Hematopoietic multipotent progenitor cell (in vitro differentiated cells): ENCODE measurements at places on chromosomes 11 and 22. TPM values are rescaled to one million over a fixed set of nuclear protein-coding genes. Genes with fewer than 3 reads are reported as not detected.

The HINFP gene
- total RNA-seq: 27.5 TPM

The BIK gene
- 0.81 TPM for total RNA-seq

The C22orf31 gene
- total RNA-seq: not detected

The MRGPRE gene
- total RNA-seq: not detected

The PACS1 gene
- total RNA-seq: 75.9 TPM

The IRAG1 gene
- total RNA-seq: 0.27 TPM

The CHRNA10 gene
- 2.2 TPM for total RNA-seq

The MED19 gene
- total RNA-seq: 21.5 TPM

The C1QTNF4 gene
- 97.2 TPM for total RNA-seq

The MMP12 gene
- not detected for total RNA-seq

The ZNF280B gene
- 0.81 TPM for total RNA-seq

The ARHGAP8 gene
- 0.54 TPM for total RNA-seq

The APOA1 gene
- total RNA-seq: 0.54 TPM

The CTSF gene
- 65.2 TPM for total RNA-seq

The MCAT gene
- total RNA-seq: 25.0 TPM

The BATF2 gene
- total RNA-seq: 0.81 TPM

The JAML gene
- 26.9 TPM for total RNA-seq

The TOMM22 gene
- total RNA-seq: 35.0 TPM

The PRG2 gene
- 5.4 TPM for total RNA-seq

The CELSR1 gene
- total RNA-seq: 1.3 TPM

DNA sequence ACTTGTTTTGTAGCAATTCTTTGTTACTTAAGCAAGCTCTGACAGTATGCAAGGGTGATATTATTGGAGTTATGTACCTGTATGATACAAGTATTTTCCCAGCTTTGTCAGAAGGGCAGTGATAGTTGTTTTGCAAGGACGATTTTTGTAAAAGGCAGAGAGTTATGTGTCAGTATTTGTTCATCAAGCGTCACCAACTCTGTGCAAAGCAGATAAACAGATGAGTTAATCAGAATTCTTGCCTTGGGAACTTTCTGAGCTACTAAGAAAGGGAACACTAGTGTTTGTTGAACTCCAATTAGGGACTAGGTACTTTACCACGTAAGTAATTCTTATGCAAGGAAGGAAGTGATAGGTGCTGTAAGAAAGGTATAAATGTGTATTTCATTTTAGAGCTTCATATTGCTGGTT is 1.4 kb downstream of the USP47 start:
- peak; percentile 29 for DNase-seq

DNA sequence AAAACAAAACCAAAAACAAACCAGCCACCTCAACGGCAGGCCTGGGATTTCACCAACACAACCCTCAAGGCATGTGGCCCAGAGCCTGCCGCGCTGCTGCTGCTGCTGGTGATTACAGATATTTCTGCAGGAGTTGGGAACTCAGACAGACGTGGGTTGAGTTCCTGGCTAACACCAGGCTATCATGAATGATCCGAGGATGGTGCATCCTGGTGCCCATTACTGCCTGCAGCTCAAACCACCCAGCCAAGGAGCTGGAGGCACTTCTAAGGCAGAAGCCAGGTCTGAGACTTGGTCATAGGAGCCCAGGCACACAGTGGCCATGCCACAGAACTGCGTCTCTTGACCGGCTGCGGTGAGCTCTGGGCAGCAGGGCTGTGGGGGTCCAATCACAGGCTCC is 151.8 kb downstream of the MPPED1 start:
- no peak for DNase-seq

DNA sequence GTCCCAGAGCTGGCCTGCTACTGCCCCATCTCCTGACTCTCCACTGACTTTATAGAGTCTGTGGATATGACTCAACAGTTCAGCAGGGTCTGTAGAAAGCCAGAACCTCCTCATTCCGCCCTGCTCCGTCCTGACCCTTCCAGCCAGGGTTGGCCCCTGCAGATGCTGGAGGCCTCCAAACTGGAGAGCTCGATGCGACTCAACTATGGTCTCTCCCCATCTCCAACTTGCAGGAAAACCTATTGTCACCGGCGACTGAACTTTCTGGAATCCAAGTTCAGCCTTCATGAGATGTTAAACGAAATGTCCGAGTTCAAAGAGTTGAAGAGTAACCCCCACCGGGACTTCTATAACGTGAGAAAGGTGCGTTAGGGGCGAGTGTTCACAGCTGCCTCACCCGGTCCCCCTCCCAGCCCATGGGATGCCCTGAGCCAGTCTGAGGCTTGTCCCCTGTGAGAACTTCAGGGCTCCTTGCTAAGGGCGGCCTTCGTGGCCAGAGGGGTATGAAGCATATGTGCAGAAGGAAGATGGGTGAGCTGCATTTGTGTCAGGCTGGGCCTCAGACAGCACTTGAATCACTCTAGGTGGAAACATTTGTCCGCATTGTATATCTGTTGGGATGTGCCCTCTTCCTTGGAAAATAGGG is 32.1 kb downstream of the AMPD3 start:
- no peak for DNase-seq

DNA sequence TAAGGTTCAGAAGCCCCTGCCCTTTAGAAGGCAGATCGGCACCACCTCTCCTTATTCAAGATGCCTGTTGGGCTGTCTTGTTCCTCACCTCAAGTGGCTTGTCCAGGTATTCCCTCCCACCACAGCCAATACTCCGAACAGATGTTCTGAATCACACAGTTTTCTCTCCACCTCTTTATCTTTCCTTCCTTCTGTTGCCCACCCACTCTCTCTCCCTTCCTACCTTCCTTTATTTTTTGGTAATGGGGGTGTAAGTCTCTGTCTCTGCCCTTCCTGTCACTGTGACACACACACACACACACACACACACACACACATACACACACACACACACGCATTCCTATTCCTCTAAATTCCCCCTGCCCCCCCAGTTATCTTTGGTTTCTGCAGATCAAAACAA is 8.4 kb downstream of the BEST1 start:
- no peak for DNase-seq

- no peak for DNase-seq
Measured at GRCh38 chr11:74012074-74012809, 3.4 kb upstream of the UCP3 start.

DNA sequence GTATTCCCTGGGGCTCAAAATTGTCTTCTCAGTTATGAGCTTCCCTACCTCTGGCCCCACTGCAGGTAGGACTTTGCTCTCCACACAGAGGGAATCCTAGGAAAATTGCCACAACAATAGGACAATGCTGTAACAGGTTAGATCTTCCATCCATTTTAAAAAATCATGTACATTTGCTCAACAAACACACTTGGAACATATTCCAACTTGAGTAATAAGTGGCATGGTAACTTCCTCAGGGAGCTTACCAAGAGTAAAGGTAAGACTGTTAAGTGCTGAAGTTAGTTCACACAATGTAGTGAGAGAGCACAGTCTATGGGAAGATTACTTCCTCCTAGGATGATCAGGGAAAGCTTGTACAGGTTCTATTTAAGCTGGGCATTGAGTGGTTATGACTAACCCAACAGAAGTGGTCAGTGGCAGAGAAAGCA is 78.9 kb upstream of the BIRC3 start:
- DNase-seq: no peak

DNA sequence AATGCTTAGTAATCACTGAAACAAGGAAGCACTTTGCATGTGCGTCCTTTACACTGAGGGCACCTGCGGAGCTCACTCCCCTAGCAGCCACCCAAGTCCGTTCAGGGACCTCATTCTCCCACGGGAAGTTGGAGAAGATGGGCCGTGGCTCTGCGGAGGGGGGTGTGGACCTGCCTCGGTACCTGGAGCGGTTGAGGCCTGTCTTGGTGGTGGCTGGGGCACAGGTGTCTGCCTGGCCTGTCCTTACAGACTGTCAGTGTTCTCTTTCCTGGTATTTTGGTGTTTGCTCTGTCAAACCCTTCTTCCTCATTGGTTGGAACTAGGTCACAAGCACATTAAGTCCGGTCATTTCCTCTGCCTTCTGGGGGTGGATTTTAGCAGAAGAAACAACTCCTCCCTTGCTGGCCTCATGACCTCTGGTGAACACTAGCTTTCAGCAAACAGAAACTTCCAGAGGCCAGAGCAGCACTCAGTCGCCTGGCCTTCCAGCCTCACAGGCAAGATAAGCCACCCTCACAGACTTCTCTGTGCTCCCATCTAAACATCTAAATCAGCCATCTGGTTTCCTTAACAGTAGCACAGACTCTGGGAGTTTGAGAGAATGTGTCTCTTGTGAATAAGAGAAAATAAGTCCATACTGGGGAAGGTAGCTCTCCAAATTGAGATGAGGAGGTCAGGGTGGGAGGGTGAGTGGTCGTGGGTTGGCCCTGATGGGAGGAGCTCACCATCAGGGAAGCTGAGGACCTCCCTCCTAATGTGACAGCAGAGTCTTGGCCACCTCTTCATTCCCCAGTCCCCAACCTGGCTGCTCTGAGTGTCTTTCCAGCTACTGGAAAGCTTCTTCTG is 8.6 kb downstream of the SNAP29 start:
- peak; percentile 56 for DNase-seq

GRCh38 chr11:20015529-20016427 is 144.5 kb downstream of the DBX1 start:
- no peak for DNase-seq

DNA sequence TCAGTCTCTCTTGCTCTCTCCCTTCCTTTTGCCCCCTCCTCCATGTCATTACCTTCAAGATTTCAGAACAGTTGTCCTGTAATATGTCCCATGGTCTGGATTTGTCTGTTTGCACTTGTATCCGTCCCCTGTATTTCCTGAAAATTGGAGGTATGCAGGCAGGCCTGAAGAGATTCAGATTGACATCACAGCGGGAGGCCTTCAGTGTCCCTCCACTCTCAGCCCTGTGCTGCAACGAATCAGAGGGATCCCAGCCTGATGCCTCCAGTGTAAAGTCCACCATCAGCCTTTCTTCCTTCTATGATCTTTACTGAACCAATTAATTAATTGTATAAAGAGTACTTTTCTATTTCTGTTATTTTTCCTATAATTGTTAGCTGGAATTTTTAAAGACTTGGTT is 57.3 kb downstream of the ELMOD1 start:
- no peak for DNase-seq

GRCh38 chr11:103528596-103528995 is 419.4 kb downstream of the DYNC2H1 start:
- DNase-seq: no peak

DNA sequence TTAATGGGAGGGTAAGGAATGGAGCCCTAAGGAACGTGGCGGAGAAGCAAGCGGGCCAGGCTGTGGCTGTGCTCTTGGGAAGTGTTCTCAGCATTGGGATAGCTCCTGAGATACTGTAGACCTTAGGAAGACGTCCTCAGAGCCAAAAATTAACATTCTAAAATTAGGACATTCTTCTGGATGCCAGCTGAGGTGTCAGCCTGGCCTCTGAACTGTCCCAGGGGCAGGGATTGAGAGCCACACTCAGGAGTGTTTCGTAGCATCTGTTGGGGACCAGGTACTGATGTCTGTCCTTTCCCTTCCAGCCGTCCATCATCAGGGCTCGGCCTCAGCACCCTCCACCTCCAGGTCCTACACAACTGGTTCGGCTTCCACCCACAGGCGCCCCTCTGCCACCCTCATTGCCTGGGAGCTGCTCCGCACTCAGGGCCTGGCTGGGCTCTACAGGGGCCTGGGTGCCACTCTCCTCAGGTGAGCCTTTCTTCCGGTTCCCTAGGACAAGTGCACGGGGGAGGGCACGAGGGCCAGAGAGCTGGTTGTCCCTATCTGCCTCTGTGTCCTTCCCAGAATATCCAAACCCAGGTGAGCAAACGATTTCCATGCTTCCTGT is 23.6 kb downstream of the SLC25A18 start:
- DNase-seq: no peak

DNA sequence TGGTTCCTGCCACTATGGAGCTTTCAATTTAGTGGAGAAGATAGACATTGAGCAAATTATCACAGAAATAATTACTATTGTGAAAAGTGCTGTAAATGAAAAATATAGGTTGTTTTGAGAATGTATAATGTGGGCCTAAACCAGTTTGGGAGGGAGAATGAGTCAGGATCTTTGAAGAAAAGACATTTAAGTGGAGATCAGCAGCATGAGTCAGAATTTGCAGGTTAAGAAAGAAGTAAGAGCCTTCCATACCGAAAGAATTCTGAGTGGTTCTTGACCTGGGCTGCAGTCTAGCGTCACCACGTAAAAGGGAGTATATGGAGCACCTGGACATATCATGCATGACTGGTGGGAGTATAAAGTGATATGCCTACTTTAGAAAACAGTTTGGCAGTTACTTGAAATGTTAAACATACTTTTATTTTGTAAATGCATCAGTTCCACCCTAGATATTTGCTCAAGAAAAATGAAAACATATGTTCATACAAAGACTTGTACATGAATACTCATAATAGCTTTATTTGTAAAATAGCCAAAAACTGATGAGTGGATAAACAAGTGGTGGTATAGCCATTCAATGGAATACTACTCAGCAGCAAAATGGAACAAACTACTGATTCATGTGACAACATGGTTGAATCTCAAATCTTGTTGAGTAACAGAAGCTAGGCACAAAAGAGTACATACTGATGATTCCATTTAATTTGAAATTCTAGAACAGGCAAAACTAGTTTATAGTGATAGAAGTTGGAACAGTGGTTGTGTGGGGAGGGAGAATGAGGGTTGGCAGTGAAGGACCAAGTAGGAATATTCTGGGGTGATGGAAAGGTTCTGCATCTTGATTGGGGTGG is 99.2 kb downstream of the STIM1 start:
- no peak for DNase-seq

- DNase-seq: no peak
Measured at GRCh38 chr11:126080161-126080941, 17.7 kb upstream of the CDON start.

DNA sequence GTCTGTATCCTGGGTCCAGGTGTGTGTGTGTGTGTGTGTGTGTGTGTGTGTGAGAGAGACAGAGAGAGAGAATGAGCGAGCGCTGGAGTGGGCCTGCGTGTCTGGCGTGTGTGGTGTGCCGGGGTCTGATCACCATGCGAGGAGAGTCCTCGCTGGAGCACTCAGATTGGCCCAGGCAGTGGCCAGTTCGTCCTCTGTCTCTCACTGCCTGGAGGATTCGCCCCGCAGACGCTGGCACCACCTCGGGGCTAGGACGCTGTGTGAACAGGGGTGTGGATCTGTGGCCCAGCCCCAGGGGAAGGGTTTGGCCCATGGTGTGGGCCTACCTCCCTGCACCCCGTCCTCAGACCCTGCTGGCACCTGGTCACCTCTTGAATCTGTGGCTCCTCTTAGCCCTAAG is 11.6 kb upstream of the CACNA1I start:
- DNase-seq: no peak

DNA sequence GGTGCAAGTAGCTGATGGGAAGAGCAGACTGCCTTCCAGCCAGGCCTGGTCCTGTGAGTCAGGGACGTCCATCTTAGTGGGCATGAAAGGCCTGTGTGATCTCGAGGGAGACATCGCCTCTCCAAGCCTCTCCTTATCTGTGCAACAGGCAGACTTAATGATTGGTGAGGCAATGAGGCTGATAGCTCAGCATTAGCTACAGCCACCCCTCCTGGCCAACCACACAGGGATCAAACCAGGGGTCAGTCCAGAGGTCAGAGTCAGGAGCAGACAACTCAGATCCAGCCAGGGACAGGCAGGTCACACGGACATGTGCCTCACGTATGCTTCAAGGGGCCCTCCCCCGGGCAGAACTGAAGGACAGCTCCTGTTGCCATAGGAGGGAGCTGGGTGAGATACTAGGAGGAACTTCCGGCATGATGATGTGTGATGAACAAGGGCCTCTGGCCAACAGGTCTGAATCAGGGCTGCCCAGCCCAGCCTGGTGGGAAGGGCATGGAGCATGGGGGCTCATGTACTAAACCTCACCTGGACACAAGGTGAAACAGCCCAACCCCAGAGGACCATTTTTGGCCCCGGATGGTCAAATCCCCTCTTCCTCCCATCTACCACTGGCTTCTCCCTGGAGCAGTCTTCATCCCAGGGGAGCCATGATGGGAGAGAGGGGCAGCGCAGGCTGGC is 2.8 kb upstream of the APOC3 start:
- no peak for DNase-seq

- DNase-seq: no peak
Measured at GRCh38 chr11:126156814-126157213, 54.6 kb downstream of the RPUSD4 start.
